ENCODE measurements at places on chromosomes 1 and 21. TPM values are rescaled to one million over a fixed set of nuclear protein-coding genes. Genes with fewer than 3 reads are reported as not detected.

CEP350 gene
- 38.2 TPM for total RNA-seq

FBXO2 gene
- total RNA-seq = 2.1 TPM

DNA sequence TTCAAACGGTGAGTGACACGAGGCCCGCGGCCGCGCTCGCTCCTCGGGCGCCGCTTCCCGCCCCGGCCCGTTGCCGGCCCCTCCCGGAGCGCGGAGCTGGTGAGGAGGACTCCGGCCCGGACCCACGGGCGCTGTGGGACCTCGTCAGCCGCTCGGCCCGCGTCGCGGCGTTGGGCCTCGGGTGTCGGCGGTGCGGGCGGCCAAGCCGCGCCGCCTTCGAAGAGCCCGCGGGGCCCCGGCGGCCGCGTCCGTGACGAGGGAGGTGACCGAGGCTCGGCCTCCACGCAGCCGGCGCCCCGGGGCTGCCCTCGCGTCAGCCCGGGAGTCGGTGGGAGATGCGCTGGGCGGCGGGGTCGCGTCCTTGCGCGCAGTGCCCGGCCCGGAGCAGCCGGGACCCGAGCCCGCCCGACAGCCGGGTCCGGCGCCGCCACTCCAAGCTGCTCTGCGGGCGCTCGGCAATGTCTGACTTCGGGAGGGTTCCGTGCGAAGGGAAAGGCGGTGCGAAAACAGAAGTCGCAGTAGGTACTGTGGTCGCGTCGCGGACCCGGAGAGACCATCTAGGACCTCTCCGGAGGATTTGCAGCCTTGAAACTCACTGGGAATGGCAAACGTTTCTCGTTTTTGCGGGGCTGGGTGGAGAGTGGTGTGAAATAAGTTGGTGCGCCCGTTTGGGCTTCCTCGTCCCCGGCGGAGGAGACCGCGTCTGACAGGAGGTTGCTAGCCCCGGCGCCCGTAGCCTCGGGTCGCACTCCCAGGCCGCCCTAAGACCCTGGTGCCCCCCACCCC is 829 bp downstream of the SPEN start:
- peak; percentile 68 for DNase-seq

DNA sequence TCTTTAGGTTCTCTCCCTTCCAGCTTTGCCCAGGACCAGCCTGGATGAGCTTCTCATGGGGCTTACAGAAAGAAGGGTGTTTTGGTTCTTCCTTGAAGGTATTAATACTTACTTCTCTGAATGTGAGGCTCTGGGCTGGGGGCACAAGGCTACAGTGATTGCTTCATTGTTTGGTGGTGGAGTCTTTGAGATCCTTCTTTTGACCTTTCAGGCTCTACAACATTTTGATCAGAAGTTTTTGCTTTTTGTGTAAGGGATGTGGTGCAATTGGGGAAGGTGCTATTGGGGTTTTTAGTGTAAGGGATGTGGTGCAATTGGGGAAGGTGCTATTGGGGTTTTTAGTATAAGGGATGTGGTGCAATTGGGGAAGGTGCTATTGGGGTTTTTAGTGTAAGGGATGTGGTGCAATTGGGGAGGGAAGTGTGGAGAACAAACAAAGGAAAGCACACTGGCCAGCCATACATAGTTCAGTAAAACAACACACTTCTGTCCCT is 103.6 kb upstream of the IVNS1ABP start:
- DNase-seq = no peak

Data from activated CD4-positive, alpha-beta T cell treated with anti-CD3 and anti-CD28 coated beads for 36 hours (primary cell).